ENCODE measurements at places on chromosomes 13 and 19.

DNA sequence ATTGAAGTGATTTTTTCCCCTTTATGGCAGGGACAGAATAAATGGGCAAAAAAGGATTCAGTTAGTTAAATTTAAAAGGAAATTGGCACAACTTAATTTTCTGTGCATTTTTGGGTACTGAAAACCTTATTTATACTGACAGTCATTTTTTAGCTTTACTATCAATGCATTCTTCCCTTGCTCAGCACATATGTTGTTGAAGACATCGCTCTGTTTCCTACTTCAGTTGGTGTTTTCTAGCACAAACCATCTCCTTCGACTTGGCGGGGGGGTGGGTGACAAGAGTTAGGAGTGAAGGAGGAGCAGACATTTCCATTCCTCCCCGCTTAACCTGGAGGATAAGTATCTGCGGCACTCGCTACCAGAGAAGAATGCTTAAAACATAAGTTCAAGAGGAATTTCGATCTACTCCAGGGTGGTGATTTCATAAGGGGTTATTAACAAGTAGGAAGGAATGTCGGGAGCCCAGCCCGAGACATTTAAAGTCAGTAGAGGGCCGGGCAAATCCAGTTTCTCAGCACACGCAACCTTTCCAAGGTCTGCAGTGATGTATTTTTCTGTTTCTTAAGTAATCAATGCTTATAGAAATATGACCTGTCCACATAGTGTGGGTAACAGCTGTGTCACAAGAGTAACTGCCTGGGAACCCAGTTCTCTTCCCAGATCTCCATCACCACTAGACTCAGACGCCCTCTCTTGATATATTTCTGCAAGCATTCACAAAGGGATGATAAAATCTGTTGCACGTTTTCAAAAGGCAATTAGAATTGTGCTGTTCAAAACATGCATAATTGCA, 525.8 kb downstream of the MYO16 start:
- DNase-seq, result no peak

DNA sequence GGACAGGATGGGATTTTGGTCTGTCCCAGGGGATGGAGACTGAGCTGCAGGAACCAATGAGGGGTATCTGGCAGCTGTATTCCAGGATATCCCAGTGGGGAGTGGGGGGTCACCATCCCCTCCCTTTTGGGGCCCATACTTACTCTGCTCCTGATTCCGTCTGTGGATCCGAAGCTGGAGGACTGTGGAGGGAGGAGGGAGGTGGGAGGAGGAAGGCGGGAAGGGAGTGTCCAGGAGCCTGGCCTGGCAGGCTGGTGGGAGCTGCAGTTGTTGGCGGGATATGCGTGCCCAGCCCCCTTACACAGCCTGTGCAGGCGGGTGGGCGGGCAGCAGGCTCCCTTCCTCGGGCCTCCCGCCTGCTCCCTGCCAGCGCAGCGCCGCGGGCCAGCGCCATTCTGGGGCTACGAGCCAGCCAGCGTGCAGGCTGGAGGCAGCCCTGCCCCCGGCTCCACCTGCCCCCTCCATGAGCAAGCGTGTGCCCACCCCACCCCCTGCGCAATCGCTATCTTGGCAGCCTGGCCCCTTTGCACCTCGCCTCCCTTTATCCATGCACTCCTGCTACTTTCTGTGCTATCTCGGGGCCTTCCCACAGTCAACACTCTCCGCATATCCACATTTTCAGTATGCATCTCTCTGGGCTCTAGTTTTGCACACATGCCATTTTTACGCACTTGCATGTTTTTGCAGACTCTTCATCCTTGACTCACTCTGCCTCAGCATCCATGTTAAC, 2.8 kb downstream of the MAMSTR start:
- no peak for DNase-seq

- DNase-seq, result no peak
Measured at GRCh38 chr13:66809485-66809884, 420.7 kb downstream of the PCDH9 start.

GRCh38 chr19:56403764-56404704, at the start of gene ZNF583:
Gene ZNF583 (plus strand): TSS chr19:56404332. CDS start chr19:56407115, 2,783 bp downstream.
- peak; percentile 76 for DNase-seq

GRCh38 chr13:51330791-51331190, 8.7 kb upstream of the SERPINE3 start:
- DNase-seq, result no peak

DNA sequence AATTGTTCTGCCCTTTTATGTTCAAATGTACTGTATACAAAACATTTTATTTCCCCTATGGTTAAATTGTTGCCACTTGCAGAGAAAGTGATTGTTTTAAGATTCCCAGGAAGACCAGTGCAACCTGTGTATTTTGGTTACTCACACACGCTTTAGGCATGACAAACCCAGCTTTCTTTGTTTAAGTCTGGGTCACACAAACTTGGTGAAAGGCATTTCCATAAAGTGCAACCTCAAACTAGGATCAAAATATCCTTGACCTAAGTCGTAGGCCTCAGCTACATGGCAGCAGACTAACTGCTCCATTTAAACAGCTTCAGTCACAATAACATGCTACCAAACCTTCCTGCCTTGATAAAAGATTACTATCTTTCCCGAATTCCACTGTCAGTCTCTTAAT, 639.0 kb upstream of the PRR20A start:
- no peak for DNase-seq

GRCh38 chr13:25977216-25977615, 74.6 kb downstream of the SHISA2 start:
- no peak for DNase-seq

GRCh38 chr13:101231751-101232428, 184.4 kb downstream of the NALCN start:
- no peak for DNase-seq

- no peak for DNase-seq
Measured at GRCh38 chr19:17862711-17863519, 3.2 kb downstream of the RPL18A start.

DNA sequence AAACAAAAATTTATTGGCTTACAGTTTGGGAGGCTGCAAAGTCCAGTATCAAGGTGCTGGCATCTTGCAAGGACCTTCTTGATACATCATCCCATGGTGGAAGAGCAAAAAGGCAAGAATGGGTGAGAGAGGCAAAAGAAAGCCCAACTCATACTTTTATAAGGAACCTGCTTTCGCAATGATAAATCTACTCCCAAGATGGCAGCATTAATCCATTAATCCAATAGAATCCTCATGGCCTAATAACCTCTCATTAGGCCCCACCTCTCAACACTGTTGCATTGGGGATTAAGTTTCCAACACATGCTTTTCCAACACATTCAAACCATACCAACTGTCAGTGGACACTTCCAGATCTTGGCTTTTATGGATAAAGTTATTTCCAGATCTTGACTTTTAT, 48.7 kb upstream of the ZNF507 start:
- no peak for DNase-seq

DNA sequence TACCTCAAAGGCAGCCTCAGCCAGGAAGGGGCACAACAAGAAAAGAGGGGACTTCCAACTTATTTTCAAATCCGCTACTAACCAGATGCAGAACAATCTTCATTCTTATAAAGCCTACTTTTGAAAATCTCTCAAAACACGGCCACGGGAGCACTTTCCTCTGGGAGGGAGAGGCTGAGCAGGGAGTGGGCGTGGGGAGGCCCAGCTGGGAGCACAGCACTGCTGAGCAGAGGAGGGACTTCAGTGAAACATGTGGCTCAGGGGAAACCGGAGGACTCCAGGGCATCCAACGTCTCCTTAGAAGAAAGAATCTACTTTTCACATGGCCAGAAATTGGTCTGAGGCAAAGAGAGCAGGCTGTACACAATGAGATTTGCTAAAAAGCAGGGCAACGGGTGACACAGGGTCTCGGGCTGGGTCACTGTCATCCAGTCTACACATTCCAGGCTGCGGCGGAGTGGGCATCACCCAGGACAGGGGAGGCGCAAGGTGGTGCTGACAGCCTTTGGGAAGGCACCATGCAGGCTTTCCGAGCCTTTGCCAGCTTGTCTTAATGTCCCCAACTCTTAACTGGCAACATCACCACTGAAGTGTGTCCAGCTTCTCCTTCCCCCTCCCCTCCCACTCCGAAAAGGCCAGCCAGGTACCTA, 117.1 kb downstream of the STK24 start:
- no peak for DNase-seq

DNA sequence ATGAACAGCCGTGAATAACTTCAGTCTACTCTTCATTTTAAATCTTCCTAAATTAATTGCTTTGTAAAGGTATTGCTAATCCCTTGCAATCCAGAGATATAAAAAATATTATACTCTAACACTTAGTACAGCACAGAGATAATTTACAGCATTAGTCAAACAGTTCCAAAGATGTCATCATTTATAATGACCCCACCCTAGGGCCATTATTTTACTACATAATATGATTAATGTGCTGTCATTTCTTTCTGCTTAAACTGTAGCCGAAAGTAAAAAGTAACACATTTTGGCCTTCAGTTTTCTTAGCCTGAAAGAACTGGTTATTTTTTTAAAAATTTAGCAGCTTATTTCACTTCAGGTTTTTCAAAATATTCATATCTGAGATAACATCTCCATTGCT, 256.3 kb upstream of the RFC3 start:
- DNase-seq, result no peak

- DNase-seq, result no peak
Measured at GRCh38 chr19:11534948-11535347, 3.7 kb upstream of the CNN1 start.

DNA sequence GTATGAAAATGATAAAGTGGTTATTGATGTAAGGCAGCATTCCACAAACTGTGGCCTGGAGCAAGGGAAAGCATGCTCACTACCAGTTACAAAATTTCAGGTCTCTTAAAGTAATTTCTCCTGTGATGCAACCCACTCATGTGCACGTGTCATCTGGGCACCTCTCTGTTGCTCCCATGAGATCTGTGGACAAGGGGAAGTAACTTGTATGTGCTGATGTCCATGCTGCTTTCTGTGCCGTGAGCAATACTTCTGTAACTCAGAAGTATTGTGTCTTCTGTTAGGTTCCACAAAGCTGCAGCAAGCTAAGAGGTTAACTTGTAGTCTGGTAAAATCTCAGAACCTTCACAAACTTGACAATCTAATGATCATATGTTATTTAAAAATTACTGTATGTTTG, 930.0 kb upstream of the SLITRK6 start:
- no peak for DNase-seq
